ENCODE measurements at places on chromosomes 3 and 15.

DNA sequence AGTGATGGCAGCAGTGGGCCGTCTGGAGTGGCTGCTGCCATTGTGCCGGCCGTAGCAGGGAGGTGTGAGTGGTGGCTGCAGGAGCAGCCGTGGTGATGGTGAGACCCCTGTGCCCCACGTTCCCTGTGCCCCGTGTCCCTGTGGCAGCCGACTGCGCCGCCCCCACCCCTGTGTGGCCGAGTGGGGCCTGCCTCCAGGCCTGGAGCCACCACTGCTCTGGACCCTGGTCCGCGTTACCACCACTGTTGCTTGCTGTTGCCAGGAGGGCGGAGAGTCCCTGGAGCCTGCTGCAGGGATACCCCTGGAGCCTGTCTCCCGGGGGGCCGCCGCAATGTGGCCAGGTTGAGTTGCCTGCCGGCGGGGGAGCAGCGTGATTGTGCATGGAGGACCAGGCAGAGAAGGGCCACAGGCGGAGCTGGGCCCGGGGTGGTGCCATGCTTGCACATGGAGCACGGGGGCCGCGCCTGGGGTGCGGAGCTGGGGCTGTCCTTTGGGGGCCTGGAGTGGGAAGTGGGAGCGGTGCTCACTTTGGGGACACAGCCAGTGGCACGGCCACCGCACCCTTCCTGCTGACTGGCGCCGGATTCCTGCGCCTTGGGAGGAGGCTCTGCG lies 50.1 kb downstream of the SLC6A20 start:
- no peak for DNase-seq

DNA sequence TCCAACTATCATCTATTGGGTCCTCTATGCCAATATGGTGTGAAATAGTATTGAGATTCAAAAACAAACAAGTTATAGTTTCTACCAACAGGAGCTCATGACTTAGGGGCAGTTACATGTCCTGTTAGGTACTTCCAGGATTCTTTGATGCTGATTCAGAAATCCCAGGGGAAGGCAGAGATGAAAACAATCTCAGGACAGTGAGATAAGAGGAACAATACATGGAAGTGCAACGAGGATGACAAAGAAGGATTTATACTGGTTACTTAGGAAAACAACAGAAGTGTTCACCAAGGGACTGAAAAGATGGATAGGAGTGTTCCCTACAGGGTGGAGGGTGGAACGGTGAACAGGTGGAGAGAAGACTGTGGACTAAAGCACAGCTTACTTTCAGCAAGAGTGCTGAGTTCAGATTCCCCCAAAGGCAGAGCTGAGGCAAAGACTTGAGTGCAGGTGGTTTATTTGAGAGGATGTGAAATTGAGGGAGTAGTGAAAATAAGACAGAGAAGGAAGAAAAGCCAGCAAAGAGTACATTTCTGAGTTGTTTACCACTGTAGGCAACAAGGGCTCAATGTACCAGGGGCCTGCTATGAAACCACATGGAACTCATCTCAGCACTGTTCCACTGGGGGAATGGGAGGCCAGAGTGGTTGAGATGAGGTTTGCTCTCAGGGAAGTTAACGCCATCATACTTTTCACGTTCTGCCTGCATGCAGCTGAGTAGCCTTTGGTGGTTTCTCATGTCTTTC lies 68.1 kb downstream of the TRIM69 start:
- DNase-seq, result no peak

- DNase-seq, result no peak
Measured at GRCh38 chr3:163213838-163214237, 1717.2 kb downstream of the OTOL1 start.

DNA sequence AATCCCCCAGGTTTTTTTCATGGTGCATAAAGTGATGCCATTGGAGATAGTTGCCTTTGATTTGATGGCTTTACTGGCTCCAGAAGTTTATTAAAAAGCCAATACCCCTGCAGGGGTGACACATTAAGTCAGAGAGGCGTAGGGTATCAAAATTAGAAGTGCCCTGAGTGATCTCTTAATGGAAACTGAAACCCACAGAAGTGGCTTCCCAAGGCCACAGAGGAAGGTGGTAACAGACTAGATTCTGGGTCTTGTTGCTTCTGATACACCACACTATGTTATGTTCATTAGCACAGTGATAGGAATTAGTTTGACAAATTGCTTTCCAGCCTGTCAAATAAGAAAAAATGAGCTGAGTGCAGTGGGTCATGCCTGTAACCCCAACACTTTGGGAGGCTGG lies 112.3 kb downstream of the IQCH start:
- DNase-seq, result no peak

DNA sequence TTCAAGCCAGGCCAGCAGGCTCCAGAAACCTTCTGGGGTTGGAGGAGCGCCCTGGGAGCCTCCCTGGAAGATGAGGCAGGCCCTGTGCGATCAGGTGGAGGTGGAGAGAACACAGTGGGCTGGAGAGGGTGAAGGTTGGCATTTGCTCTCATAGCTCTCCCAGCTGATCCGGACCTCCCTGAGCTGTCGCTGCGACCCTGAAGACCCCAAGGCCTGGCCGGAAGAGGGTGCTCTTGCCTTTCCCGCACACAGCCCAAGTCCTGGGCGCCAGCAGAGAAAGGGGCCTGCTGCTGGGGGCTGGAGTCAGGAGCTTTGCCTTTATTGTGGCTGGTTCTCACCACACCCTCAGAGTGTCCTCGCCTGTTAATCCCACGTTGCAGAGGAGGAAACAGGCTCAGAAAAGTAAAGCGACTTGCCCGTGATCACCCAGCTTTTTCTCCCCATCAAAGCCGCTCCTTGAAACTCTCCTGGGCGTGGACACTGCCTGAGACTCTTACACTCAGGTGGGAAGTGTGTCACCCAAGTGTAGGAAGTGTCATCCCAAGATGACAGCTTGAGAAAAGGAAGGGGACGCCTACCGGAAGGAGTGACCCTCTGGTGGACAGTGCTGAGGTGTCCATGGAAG lies 8.6 kb upstream of the RPL29 start:
- no peak for DNase-seq

GRCh38 chr15:62957130-62957529 lies 85.4 kb upstream of the TPM1 start:
- DNase-seq, result no peak

DNA sequence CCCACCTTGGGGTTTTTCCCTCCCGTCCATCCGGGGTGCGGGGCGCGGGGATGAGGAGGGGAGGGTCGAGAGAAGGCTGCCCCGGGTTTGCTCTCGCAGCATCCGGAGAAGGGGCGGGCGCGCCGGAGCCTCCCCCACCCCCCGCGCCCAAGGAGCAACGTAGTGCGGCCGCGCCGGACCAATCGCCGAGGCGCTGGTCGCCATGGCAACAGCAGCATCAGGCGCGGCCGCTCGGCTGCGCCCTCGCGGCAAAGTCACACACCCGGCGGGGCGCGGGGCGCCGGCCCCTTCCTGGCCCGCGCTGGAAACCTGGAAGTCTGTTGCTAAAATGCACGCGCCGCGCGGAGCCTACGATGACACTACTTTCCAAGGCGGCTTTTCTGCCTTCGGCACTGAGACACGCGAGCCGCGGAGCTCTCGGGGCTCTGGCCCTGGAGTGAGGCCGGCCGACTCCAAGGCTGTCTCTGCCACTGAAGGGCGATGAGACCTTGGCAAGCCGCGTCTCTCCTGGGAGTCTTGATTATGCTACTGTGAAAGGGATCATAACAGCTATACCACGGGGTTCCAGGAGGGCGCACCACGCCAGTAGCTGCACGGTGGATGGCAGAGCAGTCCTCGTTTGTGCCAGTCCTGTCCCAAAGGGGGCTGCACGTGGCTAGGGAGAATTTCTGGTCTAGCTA lies at the start of gene IQSEC1:
Gene IQSEC1, minus strand, starts transcription at position 104 of the 680 bp plus-strand sequence. CDS start 415 bp downstream, outside the sequence.
- DNase-seq, result no peak

- no peak for DNase-seq
Measured at GRCh38 chr3:46482632-46483350, 15.0 kb upstream of the RTP3 start.

DNA sequence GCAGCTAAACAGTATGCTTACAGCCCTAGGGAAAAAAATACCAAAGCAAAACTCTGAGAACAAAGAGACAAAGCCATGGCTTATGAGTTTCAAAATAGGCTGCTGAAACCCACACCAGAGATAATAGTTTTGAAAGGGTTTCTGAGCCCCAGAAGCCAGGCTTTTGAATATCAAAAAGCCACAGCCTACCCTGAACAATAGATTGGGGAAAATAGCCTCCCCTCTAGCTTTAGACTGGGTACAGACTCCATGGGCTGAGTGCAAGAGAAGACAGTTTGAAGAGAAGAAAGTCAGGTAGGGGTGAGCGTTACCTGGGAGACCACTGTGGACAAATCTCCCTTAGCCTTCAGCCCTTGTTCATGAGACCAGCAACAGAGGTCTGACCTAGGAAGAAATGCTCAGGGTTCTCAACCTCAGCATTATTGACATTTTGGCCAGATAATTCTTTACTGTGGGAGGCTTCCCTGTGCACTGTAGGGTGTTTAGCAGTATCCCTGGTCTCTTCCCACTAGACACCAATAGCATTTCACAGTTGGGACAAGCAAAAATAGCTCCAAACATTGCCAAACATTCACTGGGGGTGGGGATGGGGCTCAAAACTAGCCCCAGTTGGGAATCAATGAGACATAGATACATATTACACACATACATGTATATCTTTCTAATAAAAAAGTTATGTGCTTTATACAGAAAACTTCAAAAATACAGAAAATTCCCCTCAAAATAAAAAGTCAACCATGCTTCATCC lies 11.6 kb upstream of the TAFA4 start:
- no peak for DNase-seq

GRCh38 chr15:77851691-77852090 lies 219.0 kb upstream of the LINGO1 start:
- no peak for DNase-seq

- no peak for DNase-seq
Measured at GRCh38 chr3:159936541-159936940, 52.1 kb upstream of the IL12A start.

GRCh38 chr3:18236726-18237125 lies 188.4 kb downstream of the SATB1 start:
- DNase-seq, result no peak

DNA sequence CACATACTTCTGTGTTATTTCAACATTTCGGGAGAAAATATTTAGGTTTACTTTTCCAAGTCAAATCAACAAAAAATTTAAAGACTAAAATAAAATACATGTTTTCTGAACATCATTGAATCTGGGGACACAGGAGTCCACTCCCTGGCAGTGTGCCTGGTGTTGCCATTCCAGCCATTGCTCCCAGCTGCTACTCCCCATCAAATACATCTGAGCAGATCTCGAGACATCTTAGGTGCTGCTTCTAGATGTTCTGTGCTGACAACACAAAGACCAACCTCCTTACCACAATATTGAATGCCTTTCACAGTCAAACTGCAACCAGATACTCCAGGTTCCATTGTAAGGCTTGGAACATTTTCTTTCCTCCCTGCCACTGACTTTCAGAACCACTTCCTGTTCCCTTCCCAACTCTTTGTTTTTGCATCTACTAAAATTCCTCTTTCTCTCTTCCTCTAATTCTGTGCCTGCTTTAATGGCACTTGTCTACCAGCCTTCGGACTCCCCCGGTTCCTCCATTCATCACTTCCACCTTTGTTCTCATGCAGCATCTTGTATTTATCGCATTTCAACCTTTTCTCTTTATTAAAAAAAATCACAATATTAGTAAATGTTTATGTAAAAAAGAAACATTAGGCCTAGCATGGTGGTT lies 81.1 kb upstream of the SLC4A7 start:
- no peak for DNase-seq

- no peak for DNase-seq
Measured at GRCh38 chr3:32603064-32603463, 32.4 kb upstream of the DYNC1LI1 start.

DNA sequence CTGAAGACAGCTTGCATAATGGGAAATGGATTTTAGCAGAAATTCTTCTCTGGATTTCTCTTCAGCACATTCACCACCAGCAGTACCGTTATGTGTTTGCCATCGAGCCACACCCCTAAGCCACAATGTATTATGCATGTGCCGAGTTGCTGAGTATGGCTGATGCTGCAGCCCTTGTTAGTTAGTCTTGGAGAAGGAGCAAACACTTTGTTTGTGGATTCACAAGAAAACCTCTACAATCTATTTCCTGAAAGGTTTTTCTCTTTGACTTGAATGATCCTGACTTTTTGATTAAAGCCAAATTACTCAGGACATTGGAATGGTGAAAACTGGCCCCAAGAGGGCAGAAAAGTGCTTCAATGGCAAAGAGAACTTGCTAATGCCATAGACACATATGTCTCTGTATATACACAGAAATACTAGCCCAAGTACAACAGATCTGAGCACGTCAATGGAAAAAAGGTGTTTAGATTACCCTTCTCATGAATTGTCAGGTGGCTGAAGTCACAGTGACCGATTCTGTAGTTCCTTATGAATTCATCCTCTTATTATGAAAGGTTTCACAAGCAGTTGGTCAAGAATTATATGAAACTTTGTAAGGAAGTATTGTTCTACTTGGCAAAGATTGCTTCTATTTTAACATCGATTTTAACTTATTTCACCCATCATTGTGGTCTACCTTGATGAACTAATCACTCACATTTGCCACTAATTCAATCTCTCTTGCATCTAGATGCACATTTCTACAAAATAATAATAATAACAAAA lies 103.0 kb downstream of the P3H2 start:
- no peak for DNase-seq

DNA sequence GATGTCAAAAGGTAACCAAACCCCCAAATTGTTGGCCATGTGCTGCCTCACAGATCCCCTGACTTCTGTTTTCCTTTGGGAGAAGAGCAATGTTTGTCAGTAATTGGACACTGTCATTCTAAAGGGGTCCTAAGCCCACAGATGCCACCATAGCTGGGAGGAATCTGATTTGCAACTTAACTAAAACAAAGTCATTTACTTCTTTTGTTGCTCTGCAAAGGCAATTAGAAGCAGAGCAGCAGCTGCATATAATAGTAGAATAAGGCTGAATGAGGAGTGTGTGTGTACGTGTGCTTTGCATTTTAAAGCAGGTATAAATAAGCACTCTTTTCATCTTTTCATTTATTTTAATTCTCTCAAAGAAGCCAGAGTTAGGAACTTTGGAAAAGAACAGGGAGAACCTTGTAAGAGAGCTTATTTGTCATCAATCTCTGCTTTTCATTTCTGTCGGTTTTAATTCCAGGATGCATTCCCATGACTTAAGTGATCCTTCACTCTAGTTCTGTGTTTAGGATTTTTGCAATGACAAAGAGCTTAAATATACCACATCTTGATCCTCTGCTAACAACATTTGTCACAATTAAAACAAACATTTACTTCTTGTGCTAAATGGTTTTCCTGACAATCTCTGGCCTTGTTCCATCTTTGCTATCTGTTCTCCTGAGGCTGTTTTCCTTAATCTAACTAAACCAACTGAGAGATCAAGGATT lies 530.2 kb upstream of the CBLB start:
- DNase-seq, result no peak

GRCh38 chr3:18527691-18528090 lies 102.6 kb upstream of the SATB1 start:
- DNase-seq, result no peak

DNA sequence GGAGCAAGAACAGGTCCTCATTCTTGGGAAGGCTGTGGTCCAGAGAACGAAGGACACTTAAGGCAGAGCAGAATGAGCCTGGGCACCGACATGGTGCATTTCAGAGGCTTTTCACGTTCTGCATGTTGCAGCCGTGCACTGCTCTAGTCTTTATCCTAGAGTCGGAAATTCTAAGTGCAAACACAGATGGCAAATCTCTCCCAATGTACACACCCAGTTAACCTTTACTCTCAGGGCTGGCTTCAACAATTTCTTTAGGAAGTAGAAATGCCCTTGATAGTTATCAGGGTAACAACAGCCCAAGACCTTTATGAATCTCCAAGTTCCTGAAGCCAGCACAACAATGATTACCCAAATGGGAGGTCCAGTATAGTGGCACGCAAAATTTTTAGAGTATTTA lies 39.1 kb upstream of the LRTM1 start:
- DNase-seq, result no peak
